ENCODE measurements at places on chromosomes 7 and 10.

DNA sequence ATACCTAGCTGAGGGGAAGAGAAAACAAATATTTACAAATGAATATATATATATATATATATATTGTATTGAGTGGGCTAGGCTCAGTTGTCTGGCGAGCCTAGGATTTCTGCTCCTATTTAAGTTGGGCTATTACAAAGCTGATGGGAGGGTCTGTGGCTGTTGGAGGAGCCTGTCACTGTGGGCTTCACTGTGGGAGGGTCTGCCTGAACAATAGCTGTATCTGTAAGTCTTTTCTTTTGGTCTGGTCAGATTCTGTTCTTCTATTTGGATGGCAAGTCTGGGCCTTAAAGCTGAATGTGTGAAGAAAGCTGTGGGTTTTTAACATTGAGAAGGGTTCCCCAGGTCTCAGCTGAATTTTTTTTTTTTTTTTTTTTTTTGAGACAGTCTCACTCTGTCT lies 220.6 kb upstream of the LYZL1 start:
- no peak for DNase-seq

DNA sequence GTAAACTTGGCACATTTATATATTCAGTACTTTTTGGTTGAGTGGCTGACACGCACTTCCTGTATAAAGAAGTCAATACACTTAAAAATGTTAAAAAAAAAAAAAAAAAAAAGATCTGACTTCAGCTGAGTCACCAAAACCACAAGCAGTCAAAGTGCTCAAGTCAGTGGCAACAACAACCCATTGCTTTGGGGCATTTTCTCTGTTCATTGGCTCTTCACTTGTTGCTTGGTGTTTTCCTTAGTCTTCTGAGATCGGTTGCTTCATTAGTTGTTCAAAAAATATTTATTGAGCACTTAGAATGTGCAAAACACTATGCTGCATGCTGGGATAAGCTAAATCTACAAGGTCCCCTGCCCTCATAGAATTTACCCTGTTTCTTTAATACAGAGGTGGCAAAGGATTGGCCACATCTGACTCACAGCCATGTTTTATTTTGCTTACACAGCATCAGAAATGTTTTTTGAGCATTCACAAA lies 63.7 kb downstream of the ZNRF2 start:
- peak; percentile 68 for DNase-seq

DNA sequence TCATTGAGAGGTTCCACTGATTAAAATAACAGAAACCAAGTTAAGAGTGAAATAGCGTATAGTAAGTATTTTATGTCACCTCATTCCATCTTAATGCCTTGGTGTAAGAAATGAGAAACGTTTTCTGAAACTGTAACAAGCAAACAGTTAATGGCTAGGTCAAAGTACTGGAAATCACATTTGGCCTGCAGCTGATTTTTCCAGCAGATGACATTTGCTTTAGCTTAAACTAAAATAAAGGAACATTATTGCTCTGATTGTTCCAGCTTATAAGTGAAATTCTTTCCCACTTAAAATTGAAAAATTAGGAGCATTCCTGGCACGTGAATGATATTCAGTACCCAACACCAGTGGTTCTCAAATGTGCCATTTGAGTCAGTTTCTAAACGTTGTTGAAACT lies 213.6 kb upstream of the DPP6 start:
- DNase-seq = no peak

GRCh38 chr10:23453465-23453864 lies 14.6 kb downstream of the OTUD1 start:
- no peak for DNase-seq

DNA sequence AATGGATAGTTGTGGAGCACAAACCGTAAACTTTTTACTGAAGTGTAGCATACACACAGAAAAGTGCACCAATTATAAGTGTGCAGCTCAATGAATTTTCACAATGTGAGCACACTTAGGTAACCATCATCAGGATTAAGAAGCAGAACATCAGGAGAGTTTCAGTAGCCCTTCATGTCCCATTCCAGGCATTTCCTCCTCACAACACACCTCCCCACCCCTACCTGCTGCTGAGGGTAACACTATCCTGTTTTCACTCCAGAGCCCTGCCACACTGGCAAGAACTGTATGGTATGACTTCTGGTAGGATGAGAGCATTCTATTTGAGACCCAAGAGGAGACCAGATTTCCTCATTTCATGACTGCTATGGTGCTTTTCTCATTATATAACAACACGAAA lies 166.5 kb downstream of the PPP1R3A start:
- DNase-seq = no peak

- no peak for DNase-seq
These were observed 200.4 kb downstream of the DKK1 start for GRCh38 chr10:52514481-52514880.

DNA sequence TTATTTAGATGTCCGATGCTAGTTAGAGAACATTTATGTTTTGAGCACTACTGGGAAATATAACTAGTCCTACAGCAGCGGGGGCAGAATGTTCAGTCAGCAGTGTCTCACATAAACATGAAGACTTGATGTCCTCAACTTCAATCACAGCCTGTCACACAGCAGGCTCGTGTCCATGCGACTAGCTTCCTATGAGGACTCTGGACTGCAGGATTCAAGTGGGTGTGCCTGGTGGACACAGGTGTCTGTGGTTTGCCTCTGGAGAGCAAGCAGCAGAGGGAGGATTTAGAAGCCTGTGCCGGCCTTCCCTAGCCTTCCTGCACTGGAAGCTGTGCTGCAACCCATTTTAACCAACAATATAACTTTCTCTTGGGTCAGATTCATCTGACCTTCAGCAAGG lies 30.0 kb upstream of the LANCL2 start:
- no peak for DNase-seq

DNA sequence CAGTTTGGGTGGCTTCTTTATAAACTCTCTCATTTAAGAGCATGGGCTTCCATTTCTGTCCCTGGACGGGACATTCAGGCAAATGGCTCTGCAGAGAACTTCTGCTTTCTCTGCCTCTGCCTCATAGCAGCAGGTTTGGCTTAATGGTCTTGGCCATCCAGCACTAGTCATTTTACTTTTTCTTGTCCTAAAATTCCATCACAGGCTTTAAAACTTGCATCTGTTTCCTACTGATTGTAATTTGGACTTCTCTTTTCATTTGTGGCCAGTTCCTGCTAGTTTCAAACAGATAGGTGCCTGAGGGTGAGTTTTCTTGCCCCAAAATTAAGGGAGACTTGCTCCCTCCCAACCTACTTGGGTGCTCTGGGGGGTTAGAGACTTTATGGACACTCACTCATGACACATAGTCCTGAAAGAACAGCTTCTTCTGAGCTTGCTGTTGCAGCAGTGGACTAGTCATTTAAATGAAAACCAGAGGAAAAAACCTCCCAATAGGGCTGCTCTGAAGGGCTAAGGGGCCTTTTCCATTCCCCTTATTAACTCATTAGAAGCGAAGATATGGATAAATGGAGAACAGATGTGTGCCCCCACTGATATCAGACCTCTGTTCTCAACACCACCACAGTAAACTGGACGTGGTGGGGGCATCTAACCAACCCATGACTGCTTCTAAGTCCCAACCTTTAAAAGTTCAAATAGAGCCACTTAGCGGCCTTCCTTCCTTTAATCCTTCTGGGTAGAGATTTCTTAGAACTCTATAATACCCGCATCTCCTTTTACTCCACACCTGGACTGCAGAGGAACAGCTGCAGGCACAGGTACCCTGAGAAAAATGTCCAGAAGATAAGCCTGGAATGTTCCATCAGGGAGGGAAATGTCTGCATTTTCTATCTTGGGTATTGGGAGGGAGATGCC lies 38.8 kb downstream of the SVOPL start:
- no peak for DNase-seq

DNA sequence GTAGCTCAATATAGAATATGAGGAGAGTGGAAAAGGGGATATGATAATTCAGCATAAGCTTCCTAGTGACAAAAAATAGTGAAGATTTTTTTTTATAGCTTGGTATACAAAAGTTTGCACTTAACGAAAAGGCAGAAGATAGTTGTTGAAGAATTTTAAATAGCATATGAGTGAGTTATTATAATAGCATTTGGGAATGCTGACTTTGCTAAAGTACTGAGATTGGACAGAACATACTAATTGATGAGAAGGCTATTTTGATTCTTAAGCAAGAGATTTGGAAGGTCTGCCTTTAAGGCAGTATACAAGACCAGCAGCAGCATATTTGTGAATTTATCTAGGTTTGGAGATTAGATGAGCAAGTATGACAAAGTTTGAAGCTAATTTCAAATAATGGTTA lies 600.9 kb upstream of the POT1 start:
- DNase-seq = no peak

DNA sequence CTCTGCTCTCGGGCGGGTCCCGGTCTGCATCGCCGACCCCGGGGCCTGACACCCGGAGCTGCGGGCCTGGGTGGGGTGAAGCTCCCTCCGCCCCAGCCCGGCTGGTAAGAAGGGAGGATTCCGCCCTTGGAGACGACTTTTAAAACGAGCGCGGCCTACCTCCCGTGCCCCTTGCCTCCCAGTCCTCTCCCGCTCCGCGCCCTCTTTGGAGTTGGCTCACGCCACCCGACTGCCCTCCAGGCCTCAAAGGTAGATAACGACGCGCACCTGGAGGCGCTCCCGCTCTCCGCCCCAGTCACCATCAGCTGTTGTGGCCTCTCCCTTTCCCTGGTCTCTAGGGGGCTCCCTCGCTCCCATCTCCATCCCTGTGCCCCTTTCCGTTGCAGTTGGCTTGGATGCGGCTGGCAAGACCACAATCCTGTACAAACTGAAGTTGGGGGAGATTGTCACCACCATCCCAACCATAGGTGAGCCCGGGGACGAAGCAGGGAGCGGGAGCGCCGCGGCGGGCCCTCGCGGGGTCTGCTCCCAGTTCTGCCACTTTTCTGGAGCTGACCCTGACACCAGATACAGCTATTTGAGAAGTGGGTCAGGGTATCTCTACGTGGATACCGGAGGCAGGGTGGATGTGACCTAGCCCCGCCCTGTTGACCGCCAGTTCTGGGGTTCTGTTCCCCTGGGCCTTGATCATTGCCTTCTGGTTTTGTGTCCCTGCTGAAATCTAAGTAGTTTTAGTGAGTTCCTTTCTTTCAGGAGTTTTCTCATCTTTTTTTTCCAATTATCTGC lies 679 bp downstream of the ARF5 start:
- DNase-seq = no peak

- DNase-seq = no peak
These were observed 146.7 kb downstream of the SEM1 start for GRCh38 chr7:96562966-96563365.

- no peak for DNase-seq
These were observed 36.5 kb downstream of the GLUD1 start for GRCh38 chr10:87058171-87058570.

DNA sequence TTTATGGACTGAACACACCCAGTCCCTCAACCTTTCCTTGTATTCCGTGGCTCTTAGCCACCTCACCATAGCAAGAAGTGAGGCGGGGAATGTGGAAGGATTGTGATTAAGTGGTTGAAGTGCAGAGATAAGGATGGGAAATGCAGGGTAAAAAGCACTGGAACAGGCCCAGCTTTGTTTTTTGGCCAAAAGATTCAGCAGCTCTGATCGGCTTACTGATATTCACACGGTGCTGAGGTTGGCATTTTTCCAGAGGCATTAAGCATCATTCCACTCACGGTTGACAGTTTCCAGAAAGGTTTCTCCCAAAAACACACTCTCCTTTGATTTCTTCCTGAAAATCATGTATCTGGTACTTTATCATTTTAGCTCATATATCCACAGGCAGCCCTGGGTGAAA lies 544.2 kb downstream of the CNTNAP2 start:
- no peak for DNase-seq

DNA sequence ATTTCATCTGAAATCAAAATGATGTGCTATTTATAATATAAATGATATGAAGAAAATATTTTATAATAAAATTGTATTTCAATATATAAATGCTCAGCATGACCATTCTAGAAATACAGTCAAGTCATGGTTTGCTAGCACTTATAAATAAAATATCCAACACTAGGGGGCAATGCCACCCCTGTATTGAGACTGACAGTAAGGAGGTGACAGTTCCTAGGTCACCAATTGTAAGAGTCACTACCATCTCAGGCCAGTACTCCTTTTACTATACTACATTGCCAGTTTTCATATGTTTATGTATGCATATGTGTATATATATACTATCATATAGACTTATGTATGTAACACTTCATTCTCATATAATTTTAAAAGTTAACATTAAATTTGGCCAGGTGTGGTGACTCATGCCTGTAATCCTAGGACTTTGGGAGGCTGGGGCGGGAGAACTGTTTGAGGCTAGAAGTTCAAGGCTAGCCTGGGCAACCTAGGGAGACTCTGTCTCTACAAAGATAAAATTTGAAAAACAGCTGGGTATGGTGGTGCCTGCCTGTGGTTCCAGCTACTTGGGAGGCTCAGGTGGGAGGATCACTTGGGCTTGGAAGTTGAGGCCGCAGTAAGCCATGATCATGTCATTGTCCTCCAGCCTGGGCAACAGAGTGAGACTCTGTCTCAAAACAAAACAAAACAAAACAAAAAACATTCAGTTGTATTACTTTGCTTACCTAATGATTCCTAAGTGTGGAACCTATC lies 2.4 kb upstream of the CNOT4 start:
- no peak for DNase-seq

- DNase-seq = no peak
These were observed 106.3 kb downstream of the INPP5A start for GRCh38 chr10:132643709-132644526.

GRCh38 chr7:150983893-150984368 lies 5.8 kb upstream of the KCNH2 start:
- DNase-seq = no peak

DNA sequence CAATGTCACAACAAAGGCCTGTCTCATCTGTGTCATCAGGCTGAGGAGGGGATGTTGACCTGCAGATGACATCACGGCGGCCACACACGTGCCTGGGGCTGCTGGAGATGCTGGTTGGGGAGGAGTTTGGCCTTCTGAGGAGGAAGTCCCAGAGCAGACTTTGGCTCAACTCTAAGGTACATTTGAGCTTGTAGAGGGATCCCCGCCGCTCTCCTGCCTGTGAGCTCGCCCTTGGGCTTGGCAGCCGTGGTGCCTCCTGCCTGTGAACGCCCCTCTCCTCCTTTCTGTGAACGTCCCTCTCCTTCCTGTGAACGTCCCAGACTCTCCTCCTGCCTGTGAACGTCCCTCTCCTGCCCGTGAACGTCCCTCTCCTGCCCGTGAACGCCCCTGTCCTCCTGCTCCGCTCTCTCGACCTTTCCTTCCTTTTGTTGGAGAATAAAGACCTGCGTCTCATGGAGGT lies 176.4 kb downstream of the DNAJB6 start:
- DNase-seq = no peak

- DNase-seq = no peak
These were observed 179.0 kb downstream of the PRPF18 start for GRCh38 chr10:13765641-13766341.

DNA sequence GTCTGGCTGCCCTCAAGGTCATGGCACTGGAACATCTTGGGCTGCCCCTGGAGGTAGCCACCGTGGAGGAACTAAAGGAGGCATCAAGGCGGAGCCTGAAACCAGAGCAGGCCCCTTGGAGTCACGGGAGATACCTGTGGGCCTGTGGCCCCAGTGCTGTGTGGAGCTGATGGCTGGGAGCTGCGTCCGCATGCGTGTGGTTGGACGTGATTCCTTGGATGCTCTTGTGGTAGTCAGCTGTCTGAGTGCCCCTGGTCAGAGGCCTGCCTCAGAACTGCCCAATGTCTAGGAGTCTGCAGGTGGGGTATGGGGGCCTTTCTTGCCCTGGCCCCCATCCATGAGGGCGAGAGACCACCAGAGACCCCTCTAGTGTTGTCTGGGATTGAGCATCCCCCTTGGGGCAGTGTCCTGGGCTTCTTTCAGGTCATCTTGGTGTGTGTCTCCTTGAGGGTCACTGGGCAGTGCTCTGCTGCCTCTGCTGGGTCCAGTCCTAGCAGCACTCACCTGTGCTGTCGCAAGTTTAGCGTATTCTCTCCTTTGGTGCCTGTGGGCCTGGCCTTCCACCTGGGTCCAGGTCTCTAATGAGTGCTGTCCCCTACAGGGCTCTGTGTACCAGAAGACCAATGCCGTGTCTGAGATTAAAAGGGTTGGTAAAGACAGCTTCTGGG lies 8.1 kb downstream of the PGAM2 start:
- DNase-seq = no peak
